ENCODE measurements at places on chromosomes 6 and 20. TPM values are rescaled to one million over a fixed set of nuclear protein-coding genes. Genes with fewer than 3 reads are reported as not detected.

RBM24 gene
- total RNA-seq: 13.2 TPM

GRCh38 chr6:39065561-39065960 lies 17.0 kb downstream of the GLP1R start:
- DNase-seq: no peak

SMOC2 gene
- not detected for total RNA-seq

GRCh38 chr6:32623693-32624092 lies 13.5 kb upstream of the HLA-DQA1 start:
- DNase-seq: no peak

- DNase-seq: no peak
Measured at GRCh38 chr6:162177746-162178145, 549.8 kb downstream of the PRKN start.

GRCh38 chr6:111550953-111551352 lies 54.7 kb downstream of the TRAF3IP2 start:
- no peak for DNase-seq

GRCh38 chr6:7112741-7113313 lies 5.1 kb downstream of the RREB1 start:
- DNase-seq: no peak

GRCh38 chr6:31058128-31058894 lies 48.0 kb downstream of the MUC22 start:
- DNase-seq: peak; percentile 94

DNA sequence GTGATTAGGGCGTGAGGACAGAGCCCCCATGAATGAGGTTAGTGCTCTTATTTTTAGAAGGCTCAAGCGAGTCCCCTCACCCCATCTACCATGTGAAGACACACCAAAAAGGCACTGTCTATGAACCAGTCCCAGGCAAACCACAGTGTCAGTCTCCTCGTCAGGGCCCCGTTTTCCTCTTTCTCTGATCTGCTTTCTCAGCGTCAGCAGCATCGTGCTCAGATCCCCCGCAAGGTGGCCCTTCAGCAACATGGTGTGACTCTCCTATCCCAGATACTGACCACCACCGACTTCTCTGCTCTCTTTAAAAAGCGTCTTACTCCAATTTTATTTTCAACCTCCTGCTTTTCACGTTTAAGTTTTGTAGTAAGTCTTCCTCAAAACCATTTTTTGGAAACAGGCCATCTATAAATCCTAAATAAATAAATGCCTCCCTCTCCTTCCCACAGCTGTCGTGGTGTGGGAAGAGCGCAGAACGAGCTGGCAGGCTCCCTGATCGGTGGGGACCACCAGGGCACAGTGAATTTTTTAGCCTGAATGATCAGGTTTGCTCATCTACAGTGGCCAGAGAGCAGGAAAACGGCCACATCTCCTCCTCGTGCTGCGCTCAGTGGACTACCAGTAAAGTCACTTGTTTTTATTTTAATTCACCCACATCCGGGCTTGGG lies 113.1 kb downstream of the BMP7 start:
- no peak for DNase-seq

RAB44 gene
- not detected for total RNA-seq

DNA sequence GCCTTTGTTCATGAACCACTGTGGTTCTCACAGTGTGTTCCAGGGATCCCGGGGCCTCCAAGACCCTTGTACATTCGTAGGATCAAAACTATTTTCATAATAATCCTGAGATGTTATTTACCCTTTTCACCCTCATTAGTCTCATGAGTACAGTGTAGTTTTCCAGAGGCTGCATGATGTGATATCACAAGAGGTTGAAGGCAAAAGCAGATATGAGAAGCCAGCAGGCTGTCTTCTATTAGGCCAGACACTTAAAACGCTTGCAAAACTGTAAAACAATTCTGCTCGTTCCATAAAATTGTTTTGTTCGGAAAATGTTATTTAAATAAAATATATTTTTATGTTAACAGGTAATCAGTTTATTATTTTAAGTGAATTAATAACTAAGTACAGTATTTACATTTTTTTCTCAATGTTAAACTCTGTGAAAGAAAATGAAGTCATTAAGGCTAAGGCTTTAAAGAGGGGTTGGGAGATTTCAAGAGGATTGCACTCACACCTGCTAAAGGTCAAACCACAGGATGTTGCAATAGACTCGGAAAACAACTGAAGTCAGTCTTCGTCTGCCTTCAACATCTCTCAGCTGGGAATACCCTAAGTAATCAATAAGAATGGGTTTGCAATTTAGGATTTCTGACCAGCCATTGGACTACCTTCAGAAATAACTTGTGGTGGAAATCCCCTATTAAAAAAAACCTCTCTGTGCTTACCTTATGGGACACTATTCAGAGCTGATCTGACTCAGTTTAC lies 474.2 kb downstream of the KIF16B start:
- DNase-seq: peak; percentile 11

- DNase-seq: no peak
Measured at GRCh38 chr6:55574556-55574955, 4.4 kb downstream of the HMGCLL1 start.

DNA sequence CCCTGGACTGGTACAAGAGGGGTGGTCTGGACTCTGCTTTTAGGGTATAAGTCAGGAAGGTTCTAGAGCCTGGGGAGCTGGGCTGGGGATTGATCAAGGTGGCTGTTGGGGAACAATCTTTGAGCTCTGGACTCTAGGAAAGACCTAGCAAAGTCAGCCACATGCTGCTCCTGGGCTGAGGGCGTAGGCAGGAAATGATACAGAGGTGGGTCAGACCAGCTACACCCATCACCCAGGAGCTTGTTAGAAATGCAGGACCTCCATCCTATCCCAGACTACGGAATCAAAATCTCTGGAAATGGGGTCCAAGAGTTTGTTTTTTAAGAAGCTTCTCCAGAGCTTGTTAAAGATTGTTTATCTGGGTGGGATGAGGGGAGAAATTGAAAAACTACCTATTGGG lies 9.4 kb downstream of the ADTRP start:
- peak; percentile 75 for DNase-seq

GRCh38 chr6:42779521-42779920 lies 2.3 kb upstream of the BICRAL start:
- no peak for DNase-seq

FILIP1 gene
- 0.29 TPM for total RNA-seq

NKAIN4 gene
- total RNA-seq: not detected

- DNase-seq: no peak
Measured at GRCh38 chr20:25226433-25227316, 21.2 kb upstream of the PYGB start.

GRCh38 chr6:72788188-72788587 lies 166.3 kb downstream of the KCNQ5 start:
- DNase-seq: peak; percentile 79

GRCh38 chr6:73978330-73978729 lies 282.3 kb downstream of the CD109 start:
- DNase-seq: no peak

HLA-G gene
- not detected for total RNA-seq

DNA sequence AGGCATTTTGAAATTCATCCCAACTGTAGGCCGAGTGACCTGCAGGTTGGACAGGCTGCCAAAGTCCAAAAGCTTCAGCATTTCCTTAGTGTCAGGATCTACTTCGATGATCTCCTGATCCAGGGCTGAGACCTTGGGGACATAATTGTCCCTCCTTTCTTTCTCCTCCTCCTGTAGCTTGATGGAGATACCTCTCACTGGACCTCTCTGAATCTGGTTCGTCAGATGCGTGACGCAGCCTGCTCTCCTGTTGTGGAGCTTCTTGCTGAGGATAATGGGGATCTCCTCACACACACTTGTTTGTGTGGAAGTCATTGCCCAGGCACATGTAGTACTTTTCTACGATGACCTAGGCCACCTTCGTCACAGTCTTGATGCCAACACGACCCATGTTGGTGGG lies 1.5 kb upstream of the MAS1L start:
- no peak for DNase-seq

HRH3 gene
- total RNA-seq: not detected

DNA sequence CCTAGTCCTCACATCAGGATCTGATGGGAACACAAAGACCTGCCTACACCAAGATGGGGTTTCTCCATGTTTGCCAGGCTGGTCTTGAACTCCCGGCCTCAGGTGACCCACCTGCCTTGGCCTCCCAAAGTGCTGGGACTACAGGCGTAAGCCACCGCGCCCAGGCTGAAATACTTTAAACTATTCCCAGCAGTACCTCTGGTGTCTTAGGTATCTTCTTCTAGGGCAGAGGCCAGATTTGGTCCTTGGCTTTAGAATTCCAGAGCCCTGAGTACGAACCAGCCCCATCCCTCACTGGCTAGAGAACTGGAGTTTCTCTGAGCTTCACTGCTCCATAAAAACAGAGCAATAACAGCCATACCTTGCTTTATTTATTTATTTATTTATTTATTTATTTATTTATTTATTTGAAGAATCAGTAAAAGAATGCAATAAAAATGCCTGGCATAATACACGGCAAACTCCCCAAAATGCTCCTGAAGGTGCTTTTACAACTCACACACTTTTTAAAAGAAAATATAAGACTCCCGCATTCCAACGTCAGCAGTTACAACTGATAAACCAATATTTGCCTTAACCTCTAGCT lies 312.1 kb downstream of the TFAP2C start:
- DNase-seq: no peak

DNA sequence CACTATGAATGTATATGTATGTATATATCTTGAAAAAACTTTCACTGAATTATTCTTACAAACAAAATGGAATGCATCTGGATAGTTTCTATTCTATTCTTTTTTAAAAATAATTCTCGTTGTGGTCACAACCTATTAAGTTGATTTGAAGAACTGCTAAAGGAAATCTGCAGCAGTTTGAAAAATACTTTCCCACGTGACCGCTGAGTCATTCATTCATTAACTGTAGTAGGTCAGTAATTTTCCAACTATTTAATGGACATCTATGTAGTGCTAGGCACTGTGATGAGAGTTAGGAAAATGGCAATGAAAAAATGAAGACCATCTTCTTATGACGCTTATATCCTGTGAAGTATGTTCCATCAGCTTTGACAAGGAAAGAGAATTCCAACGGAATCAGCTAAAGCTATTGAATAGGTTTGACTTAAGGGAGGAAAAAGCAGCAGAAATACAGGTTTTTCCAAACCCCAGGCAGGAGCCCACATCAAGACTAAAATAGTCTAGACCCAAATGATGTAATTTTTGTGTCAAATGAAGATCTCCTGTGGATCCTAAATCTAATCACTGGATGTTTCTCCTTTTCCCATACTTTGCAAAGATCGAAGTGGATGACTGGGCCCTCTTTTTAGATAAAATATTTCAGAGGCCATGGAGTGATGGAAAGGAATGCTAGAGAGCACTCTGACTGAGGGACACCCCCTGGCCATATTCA lies 4.1 kb upstream of the EFHC1 start:
- DNase-seq: peak; percentile 30

DNA sequence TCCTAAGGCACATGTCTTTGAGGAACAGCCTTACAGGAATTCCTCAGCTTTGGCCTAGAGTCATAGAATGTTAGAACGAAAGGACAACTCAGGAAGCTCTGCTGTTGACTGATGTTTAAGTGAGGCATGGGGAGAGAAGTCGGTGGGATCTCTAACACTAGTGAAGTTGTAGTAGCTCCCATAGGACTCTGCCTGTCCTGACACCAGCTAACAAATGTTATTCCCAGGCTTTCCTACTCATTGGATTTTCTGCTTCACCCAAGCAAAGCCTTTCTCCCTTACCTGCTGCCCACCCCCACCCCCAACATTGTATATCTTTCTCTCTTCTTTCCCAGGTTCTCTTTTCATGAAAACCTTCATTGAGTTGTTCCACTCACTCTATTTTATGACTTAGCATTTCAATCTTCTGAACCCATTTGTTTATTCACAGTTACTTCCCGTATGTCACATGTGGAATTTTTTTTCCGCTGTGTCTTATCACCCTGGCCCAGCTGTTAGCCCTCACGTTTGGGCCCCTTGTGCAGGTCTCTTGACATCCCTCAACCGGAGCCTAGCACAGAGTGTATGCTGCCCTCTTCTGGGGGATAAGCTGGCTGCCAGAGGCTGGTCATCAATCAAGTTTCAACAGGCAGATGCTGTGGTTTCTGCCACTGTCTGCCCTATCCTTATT lies 39.2 kb upstream of the RNF8 start:
- peak; percentile 22 for DNase-seq

DNA sequence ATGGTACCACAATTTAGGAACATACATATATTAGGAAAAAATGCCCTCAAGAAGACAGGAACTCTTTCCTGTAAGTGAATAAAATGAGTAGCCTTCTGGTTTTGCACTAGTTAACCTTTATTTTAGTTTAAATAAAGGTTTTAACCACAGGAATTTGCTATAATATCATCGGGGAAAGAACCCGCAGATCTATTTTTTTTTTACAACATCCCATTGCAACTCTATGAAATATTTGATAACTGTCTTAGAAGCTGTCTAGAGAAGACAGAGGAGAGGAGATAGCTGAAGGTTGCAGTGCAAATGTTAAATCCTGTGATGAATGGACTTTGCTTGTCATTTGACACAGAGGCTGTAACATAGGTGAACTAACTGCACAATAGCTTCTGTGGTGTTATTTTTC lies 69.5 kb downstream of the TINAG start:
- no peak for DNase-seq

DNA sequence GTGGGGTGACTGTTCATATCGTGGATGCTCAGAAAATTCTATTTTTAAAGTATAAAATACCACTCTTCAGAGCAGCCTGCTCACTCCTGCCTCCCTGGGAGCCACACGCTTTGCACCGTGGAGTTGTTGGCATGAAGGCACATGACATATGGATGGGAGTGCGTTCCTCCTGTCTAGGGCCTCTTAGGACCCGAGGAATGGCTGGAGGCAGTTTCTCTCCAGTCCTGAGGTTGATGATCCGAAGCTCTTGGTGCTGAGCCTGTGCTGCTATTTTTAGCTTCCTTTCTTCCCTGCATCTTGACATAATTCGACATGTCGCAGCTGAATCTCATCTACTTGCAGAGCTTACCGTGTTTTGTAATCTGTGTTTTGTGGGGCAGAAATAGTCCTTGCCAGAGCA lies 73.9 kb downstream of the PHACTR3 start:
- no peak for DNase-seq

PRR18 gene
- total RNA-seq: 0.14 TPM

Measured in A172 (cell line).